NCI-H1694 treated with DMSO at 0.1 percent for 48 hours (cell line): ENCODE measurements at places on chromosomes 3 and 15.

DNA sequence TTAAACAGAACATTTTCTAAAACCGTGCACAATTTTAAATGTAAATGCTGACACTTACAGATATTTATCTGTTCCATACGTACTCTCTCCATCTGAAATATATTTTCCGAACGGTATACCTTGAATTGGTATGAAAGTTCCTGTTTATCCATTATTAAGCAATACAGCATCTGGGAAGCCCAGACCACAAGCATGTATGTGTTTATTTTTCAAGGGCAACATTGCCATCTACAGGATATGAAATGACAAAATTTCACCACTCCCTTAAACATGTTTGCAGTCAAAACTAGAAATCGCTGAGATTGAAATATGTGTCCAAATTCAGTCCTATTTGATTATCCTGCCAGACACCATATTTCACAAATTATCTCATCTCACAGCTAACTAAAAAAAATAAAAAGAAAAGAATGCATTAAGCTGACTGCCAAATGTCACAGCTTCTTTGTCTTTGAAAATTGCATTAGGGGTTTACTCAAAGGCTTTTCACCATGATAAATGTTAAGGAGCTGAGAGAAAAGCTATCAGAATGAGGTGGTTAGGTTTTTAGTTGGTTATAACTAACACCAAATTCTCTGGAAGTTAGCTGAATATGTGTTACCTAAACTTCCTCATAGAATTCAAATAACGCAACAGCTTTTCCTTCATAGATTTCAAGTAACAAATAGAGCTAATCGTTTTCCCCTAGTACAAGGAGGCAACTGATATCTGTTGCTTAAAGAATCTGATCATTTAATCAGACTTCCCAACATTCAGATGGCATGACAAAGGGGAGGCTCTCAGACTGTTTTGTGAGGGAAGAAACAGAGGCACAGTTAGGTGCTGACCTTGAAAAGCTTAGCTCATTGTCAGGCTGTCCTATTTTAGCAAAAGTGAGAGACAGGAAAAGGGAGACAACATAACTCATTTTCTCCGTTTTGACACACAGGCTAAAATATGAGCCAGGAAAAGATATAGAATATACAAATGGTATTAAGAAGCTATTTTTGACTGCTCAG is 533.1 kb downstream of the TBL1XR1 start:
- peak; percentile 80 for DNase-seq

DNA sequence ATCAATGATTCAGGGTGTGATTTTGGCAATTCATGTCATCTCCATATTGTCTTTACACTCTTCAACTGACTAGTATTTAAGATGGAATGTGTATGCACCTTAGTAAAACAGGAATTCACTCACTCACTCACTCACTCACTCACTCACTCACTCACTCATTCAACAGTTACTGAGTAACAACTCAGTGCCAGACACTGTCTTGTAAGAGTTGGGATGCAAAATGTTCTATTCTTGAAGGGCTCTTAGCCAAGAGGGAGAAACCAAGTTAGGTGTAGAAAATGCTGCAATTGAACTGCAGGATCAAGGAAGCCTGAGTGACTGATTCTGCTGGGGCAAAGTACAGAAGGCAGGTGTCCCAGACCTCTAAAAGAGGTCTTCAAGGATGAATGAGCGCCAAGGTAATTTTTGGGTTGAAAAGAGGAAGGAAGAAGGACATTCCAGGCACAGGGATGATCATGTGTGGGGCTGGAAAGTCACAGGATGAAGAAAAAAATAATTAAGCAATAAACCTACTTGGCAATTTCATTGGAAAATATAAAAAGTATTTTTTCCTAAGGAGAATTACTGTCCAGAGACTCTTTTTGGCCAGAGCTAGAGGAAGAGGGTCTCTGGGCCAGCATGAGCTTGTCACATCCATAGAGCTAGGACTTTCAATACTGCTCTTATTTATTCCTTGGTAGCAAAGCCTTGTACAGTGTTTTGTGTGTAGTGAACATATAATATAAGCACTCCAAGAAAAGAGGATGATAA is 58.9 kb upstream of the ETV5 start:
- DNase-seq: no peak

DNA sequence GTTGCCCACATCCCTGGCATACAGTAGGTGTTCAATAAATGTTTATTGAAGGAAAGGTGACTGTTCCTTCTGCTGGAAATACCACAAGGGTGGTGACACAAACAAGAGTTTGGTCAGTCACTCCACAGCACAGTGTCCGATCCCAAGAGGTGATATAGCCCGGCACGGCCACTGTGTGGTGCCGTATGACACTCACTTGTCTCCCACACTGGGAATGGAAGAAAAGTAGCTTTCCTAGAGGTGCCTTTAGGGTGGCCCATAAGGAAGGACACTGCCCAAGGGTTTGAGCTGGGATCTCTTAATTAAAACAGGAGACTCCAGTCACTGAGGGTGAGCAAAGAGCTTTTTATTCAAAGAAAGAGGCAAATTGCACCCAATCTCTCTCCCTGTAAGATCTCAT is 40.5 kb downstream of the TGM4 start:
- no peak for DNase-seq

DNA sequence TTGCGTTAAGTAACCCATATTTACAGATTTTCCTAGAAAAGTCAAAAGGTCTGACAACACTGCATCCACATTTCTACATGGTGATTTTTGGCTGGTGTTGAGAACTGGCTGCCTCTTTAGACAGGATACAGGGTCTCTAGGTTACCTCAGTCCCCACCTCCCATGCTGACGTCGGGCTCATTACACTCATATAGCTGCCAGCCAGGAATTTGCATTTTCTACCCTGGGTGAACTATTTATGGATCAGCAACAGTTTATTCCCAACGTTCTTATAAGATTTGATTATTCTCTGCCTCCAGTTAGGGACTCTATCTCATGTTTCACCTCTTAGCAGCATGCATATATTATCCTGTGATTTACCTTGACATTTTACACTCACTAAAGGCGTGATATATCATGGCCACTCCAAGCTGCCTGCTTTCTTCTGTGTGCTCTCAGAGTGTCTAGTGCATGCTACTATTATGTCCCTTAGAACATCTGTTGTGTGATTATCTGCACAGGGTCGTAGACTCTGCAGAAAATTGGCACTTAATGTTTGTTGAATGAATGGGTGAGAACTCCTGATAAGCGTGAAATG is 49.0 kb downstream of the CLDN11 start:
- no peak for DNase-seq

- DNase-seq: no peak
Measured at GRCh38 chr3:74268753-74269152, 345.7 kb downstream of the CNTN3 start.

GRCh38 chr3:1506090-1506489 is 413.3 kb downstream of the CNTN6 start:
- DNase-seq: no peak

GRCh38 chr3:124856677-124857076 is 30.5 kb downstream of the ITGB5 start:
- DNase-seq: no peak

DNA sequence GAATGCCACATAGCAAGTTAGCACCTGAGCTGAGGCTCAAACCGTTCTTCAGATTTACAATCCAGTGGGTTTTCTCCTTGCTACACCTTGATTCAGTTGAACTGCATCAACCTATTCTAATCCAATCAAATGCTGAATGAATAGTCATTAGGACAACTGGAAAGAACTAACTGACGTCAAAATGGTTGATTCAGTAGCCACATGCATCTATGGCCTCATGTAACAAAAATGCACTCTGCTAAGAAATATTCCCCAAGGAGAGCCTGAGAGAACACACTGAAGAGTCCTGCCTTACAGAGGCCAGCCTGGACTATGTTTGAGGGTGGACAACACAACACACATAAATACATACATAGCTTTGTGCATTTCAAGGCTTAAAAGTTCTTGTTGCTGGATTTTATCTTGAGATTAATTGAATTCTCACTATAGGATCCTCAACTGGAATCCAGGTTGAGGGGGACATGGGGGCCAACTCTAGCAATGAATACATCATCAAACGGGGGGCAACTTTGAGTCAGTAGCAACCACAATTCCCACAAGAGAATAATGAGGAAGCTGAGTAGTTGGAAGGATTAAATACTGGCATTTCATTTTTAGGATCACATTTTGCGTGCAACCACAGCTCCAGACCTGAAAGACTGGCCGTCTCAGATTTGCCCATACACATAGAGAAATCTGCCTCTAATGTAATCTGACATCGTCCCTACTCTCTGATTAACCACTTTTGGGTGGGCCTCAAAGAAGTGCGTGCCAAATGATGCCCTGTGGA is 280.2 kb upstream of the ICE2 start:
- DNase-seq: no peak

GRCh38 chr3:65635657-65636056 is 403.1 kb downstream of the MAGI1 start:
- DNase-seq: no peak

- DNase-seq: no peak
Measured at GRCh38 chr3:122893754-122894668, 99.1 kb downstream of the SLC49A4 start.

DNA sequence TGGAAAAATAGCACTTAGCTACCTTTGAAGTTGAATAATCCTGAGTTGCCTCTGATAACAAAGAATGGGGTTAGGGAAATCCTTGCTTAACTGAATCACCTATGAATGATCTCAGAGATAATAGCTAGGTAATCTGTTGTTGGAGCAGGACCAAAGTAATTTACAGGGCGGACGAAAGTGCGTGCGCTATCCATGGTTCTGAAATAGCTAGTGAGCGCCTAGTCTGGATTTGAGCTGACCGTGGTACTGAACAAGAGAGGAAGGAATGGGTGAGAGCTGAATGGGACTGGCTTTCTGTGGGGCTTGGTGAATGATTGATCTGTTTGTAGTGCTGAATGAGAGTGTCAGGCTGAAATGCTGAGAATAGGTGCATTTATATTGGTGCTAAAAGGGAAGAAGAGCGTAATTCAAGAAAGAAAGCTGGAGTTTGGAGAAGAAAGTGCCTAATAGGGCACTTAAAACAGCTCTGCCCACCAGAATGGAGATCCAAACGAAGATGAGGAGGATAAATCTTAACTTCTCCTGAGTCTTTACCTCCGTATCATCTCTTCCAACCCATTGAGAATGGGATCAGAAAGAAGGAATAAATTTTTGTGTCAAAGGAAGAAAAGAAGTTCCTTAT is 10.1 kb downstream of the SCN10A start:
- no peak for DNase-seq

DNA sequence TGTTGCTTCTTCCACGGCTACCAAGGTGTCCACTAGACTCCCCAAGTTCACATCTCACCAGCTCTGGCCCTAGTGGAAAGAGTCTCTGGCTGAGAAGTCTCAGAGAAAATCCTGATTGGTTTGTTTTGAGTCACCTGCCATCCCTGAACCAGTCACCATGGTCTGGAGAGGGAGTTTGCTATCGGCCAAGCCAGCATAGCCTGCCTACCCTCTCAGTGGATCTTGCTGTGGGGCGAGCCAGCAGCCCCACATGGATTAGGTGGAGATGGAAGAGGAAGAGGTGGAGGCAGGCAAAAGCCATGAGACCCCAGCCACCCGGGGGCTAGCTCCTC is 48.1 kb upstream of the FLNB start:
- DNase-seq: no peak

GRCh38 chr3:124360155-124360554 is 368.2 kb upstream of the ROPN1 start:
- no peak for DNase-seq

- DNase-seq: no peak
Measured at GRCh38 chr3:42736081-42736480, 33.5 kb upstream of the HHATL start.

- DNase-seq: no peak
Measured at GRCh38 chr3:6518709-6519345, 342.1 kb upstream of the GRM7 start.

- DNase-seq: no peak
Measured at GRCh38 chr3:160312014-160312624, 86.9 kb downstream of the C3orf80 start.

DNA sequence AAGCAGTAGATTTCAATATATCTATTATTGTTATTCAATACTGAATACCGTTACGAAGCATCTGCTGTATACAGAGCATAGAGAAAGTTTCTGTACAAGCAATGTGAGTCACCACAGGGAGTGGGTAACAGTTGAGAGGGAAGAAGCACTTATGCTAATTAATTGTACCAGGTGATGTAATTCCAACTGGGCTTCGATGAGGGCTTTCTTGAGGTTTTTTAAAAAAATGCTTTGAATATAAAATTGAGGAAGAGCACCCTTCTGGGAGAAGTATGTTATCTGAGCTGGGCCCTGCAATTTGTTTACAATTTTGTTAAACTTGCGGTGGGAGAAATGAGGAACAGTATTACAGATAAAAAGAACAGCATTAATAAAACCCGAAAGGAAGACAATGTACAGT is 197.9 kb downstream of the TPRG1 start:
- DNase-seq: no peak

DNA sequence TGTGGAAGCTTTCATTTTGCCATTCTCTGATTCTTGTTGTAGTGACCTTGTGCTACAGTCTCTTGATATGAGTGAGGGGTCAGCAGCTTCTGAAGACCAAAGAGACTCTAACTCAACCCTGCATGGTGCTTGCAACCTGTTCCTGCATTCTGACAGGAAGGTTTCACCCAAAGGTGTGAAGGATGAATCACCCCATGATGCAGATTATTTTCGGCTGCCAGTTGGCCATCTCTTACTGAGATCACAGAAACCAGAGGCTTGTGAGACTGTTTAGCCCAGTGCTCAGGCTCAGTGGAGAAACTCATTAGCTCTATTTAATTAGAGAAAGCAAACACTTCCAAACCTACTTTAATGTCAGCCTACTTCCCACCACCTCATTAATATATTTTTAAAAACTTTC is 29.2 kb upstream of the TPRG1 start:
- DNase-seq: no peak

DNA sequence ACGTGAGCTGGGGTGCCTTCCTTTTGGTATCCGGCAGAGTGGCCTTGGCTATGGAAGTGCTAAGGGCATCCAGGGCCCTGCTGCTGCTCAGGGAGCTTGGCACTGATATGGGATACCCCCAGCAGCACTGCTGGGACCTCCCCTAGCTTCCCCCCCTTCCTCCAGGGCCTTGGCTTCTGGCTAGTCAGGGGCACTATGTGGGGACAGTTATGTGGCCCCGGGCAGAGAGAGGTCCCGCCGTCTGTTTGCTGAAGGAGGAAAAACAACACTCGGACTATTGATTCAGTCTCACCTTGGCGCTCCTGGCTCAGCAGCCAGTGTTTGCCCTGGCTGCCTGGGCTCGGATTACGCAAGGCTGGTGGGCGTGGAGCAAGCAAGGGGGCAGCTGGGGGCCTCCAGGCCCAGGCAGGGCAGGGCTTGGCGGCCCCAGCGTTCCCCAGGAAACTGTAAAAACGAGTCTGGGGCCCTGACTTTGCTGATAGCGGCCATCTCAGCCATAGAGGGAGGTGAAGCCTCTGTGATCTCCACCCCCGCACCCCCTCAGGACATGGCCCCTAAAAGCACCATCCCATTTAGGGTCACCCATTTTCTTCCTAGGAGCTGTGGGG is 5.7 kb downstream of the FURIN start:
- no peak for DNase-seq

GRCh38 chr3:2937592-2937991 is 172.6 kb downstream of the IL5RA start:
- no peak for DNase-seq

- DNase-seq: no peak
Measured at GRCh38 chr3:194397757-194398312, 1.2 kb downstream of the GP5 start.

- no peak for DNase-seq
Measured at GRCh38 chr3:176526225-176526624, 671.1 kb downstream of the TBL1XR1 start.
